ENCODE measurements at places on chromosomes 1 and 21.

- DNase-seq, result no peak
Measured at GRCh38 chr1:1177452-1178206, 3.9 kb downstream of the TTLL10 start.

DNA sequence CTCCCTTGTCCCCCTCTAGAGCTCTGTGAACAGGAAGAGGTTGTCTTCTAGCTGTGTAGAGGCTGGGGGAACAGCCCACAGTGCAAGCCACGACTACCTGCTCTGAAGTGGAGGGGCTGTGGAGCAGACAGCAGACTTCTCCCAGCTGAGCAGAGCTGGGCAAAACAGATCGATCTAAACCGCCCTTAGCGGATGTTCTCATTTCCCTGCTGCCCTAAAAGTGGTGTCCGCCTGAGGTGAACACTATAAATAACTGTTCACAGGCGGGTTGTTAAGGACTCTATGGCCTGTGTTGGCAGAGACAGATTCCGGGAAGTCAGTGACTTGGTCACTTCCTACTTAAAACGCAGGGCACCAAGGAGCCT is 203.2 kb downstream of the RHOU start:
- no peak for DNase-seq

DNA sequence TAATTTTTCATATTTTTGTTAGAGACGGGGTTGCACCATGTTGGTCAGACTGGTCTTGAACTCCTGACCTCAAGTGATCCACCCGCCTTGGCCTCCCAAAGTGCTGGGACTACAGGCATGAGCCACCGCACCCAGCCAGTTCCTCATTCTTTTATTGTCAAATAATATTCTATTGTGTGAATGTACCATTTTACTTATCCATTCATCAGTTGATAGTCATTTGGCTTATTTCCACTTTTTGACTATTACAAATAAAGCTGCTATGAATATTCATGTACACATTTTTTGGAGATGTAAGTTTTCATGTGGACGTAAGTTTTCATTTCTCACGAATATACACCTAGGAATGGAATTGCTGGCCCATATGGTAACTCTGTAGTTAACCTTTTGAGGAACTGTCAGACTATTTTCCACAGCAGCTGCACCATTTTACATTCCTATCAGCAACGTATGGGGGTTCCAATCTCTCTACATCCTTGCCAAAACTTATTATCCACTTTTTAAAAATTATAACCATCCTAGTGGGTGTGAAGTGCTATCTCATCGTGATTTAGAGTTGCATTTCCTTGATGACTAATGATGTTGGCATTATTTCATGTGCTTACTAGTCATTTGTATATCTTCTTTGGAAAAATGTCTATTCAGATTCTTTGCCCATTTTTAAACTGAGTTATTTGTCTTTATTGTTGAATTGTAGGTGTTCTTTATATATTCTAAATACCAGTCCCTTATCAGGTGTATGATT is 12.7 kb downstream of the PACC1 start:
- no peak for DNase-seq

DNA sequence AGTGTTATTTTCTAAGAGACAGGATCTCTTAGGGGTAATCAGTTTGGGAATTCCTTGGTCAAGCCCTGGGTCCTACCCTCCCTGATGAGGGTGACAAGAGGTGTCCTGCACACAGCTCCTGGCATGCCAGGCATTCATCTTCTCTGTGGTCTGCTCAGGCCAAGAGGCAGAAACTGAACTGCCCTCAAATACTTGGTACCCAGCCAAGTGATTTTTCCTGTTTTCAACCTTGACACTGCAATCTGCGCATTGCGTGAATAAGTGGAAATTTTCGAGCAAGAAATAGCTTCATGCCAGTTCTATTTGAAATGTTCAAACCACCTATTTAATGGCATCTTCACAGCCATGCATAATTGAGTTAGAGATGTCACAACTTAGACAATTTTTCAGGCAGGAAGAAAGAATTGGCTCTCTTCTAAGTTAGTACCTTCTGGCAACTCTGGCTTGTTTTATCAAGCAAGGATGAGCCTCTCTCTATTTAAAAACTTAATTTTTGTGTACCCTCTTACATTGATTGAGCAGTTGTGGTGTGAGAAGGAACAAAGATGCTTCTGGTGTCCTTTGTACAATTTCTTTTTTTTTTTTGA is 27.0 kb downstream of the DNM3 start:
- no peak for DNase-seq

GRCh38 chr1:23174426-23175110 is 5.9 kb upstream of the LUZP1 start:
- no peak for DNase-seq

- DNase-seq, result no peak
Measured at GRCh38 chr1:3019007-3019515, 2.2 kb upstream of the ACTRT2 start.

GRCh38 chr21:20031807-20032206 is 966.4 kb upstream of the NCAM2 start:
- no peak for DNase-seq

DNA sequence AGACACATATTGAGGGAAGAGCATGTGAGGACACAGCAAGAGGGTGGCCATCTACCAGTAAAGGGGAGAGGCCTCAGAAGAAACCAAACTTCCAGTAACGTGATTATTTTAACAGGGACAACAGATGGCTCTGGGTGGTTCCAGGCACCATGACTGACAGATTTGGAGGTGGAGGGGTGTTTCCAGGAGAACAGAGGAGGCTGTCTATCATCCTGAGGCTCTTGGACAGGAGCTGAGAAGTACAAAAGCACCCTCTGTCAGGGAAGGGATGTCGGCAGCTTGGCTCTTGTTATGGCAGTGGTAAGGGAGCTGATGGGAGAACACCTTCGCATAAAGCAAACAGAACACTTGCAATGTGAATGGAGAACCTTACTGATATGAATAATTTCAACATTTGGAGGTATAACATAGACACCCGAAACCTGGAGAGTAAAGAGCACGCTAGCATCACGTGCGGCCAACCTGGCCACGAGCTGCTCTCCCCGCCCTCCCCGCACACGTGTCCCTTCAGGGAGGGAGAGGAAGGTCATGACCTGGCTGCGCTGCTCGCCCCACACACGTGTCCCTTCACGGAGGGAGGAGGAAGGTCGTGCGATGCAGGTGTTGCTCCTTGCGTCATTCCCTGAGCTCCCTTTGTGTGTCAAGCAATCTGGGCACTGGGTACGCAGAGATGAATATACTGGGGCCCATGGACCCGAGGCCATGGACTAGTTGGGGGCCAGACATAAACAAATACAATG is 37.5 kb upstream of the NLRP3 start:
- no peak for DNase-seq

DNA sequence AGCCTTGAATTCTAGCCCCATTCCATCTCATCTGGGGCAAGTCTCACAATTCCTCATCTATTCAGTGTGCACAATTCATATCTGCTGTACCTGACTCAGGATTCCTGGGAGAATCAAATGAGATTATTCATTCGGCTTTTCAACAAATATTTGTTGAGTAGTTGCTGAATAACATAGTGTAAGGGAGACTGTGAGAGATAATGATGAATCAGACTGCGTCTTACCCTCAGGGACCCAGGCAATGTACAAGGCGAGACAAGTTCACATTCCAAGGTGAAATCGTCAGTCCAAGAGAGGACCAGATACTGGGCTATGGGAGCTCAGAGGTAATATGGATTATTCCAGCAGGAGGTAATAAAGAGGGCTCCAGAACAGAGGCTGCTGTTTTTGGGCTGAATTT is 67.8 kb upstream of the SMYD2 start:
- no peak for DNase-seq

DNA sequence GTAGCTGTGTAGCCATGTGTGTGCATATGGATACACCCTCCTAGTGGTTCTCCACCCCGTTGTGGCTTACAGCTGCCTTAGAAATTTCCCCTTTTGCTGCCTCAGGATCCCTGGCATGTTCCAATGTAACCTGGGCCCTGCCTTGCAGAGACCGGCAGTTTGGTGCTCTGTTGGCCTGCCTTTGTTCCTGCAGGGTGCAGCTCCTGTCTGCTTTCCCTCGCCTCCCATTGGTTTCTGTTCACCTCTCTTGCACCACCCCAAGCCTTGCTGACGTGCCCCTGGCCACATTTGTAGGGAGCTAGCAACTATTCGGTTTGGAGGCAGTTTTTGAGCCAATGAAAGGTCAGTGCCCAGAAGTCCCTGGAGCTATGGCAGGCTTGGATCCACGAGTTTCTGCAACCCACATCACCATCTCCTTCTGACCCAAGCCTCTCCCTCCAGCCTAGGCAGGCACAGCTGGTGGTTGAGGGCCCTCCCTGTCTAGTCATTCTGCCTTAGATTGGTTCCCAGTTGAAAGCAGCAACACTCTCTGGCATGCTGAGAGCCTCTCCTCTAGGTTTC is 54.9 kb downstream of the MAB21L3 start:
- no peak for DNase-seq

DNA sequence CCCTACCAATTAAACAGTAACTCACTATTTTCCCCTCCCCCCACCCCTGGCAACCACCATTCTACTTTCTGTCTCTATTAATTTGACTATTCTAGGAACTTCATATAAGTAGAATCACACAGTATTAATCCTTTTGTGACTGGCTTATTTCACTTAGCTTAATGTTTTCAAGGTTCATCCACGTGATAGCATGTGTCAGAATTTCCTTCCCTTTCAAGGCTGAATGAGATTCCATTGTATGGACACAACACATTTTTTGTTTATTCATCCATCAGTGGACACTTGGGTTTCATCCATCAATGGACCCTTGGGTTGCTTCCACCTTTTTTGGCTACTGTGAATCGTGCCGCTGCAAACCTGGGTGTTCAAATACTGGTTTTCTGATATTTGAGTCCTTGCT is 41.7 kb downstream of the EIF2D start:
- DNase-seq, result no peak

- DNase-seq, result peak; percentile 57
Measured at GRCh38 chr1:23168079-23168444, 594 bp downstream of the LUZP1 start.

GRCh38 chr1:52825868-52826267 is 16.7 kb upstream of the ZYG11A start:
- DNase-seq, result peak; percentile 5

GRCh38 chr1:19892129-19892528 is 9.9 kb downstream of the OTUD3 start:
- DNase-seq, result no peak

DNA sequence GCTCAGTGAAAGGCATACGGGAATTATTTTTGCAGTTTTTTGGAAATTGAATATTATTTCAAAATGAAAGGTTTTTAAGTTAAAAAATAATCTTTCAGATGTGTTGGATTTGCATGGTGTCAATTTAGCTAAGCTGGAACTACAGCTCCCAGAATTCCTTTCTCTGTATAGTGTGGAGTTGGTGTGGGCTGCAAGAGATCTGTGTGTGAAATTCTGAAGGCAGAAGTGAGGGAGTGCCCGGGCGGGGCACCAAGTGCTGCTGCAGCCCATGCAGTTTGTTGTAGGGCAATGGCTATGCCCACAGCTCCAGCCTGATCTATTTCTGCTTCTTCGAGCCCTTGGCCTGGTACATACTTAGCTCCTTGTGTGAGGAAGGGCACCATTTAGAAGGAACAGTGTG is 60.5 kb upstream of the CSF1 start:
- DNase-seq, result no peak

DNA sequence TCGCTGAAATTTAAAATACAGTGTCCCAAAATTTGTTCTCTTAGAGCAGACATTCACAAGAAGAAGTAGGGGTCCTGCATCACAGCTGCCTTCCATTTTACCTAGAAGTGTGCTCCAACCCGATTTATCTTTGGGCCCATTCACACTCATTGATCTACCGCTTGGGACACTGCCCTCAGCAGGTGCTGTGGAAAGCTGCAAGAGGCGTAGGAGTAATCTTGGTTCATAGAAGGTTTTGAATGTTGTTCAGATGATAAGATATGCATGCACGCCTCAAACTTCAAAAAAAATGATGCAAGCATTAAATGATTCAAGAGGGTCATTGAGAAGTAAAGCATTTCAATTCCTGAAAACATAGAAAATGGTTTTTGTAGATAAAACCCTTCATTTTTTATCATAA is 18.6 kb upstream of the C1orf105 start:
- no peak for DNase-seq

- DNase-seq, result peak; percentile 10
Measured at GRCh38 chr1:66439031-66439740, 94.8 kb upstream of the SGIP1 start.

GRCh38 chr1:42484382-42484781 is 21.3 kb downstream of the CCDC30 start:
- no peak for DNase-seq

GRCh38 chr1:111538343-111539025 is 35.1 kb upstream of the ADORA3 start:
- no peak for DNase-seq

DNA sequence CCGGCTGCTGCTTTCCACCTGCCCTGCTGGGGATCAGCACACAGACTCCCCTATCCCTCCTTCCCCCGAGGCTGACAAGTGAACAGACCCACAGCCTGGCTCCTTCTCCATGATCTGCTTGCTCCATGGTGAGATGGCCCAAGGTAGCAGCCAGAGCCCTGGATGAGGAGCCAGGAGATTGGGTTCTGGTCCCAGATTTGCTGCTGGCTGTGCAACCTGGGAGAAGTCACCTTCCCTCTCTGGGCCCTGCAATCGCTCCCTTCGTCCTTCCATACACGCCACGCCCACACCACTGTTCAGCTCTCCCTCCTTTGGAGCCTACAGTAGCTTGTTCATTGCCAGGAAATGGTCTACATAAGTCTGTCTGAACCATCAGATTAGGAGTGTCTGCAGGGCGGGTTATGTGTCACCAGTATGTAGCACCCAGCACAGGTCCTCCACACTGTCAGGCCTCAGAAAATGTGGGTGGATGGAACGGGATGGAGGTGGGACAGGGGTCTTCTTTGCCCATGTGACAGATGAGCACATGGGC is 9.2 kb upstream of the EPHA8 start:
- no peak for DNase-seq

DNA sequence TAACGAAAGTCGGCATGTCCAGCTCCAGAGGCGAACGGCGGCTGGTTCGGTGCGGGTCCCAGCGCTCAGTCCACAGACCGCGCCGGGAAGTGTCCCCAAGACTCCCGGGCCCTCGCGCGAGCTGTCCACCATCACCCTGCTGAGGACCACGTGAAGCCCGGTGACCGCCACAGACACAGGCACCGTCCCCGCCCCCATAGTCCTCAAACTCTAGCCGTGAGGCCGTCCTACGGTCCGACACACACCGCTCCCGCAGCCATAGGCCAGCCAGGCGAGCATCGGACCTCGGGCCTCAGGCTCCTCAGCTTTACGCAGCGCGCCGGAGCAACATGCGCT is 535 bp downstream of the SETD4 start:
- DNase-seq, result no peak

DNA sequence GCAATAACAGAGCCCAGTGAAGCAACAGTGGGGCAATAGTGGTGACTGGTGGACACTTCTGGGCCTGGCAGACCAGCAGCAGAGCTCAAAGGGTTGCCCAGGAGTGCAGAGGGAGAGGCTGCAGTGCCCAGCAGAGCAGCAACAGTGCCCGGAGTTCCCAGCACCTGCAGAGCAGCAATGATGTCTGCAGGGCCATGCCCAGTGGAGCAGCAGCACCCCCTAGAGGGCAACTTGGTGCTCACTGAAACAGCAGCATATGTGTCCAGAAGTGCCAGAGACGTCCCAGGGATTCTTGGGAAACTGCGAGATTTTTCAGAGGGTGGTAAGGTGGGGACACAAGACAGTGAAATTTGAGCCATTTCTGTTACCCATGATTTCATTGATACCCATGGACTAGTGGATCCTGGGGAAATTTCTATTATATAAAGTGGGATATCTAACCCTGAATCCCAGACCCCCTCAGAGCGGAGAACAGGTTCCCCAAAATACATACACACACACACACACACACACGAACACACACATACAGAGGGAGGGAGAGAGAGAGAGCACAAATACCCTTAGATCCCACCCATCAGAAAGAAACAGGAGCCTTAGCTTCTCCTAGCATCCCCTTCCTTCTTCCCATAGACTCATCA is 156.9 kb upstream of the GJB5 start:
- peak; percentile 58 for DNase-seq

- DNase-seq, result no peak
Measured at GRCh38 chr1:241648159-241648558, 3.9 kb upstream of the WDR64 start.

All from germinal center (tissue), 1 donor.